ENCODE measurements at places on chromosomes 5 and 9.

DNA sequence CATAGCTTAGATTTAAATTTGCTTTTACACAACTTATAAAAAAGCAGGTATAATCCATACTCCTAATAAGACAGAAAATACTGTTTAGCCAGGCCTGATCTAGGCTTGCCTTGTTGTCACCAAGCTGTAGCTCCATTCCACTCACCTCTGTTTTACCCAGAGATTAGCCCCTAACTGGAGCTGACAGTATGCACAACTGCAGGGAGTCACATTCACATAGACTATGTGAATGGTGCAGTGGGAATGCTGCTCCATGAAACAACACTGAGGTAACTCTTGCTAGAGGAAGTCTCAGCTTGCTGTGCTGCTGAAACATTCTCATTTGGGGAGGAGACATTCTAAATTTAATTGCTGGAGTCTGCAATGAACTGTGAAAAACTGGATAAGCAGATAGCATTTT, 209.1 kb downstream of the TMEM232 start:
- no peak for DNase-seq

DNA sequence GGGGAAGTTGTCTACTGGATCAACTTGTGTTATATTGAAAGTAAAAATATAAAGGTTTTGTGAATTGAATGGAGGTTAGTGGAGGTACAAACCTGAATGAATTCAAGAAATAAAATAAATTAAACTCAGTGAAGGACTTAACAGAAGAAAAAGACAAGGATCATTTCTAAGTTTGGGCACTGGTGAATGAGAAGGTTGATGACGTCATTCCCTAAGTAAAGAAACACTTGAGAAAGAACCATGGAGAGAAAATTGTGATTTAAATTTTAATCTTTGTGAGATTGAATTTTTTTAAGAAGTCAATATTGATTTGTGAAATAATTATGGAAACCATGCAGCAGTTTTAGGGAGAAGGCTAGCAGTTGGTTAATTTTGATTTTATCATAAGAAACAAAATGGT, 900.3 kb upstream of the TYRP1 start:
- no peak for DNase-seq

DNA sequence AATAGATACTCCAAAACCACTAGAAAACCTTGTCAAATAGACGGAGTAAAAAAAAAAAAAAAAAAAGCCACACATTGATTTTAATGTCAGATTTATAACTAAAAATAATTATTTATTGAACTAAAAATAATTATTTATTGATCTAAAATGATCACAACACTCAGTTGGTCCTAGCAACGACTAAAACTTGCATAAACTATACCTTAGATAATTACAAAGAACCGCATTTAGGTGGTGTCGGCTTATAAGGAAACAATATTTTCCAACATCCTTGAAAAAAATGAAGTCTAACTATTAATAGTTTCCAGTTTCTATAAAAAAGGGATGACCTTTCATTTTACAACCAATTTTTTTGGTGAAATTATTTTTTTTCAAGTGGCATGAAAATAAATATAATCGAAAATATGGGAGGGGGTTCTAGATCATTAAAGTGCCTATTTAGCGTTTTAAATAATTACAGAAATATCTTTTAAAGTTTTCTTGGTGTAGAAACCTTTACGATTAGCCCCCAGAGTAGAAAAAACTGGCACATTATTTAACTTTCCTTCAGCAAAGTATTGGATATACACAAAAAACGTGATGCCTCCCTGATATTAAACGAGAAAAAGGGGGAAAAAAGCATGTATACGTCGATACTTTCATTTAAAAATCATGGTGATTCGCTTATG, 3.7 kb downstream of the ARRDC3 start:
- DNase-seq = no peak

- DNase-seq = no peak
Measured at GRCh38 chr5:98768160-98768959, 5.1 kb upstream of the RGMB start.

- DNase-seq = no peak
Measured at GRCh38 chr9:16100537-16101091, 547.8 kb downstream of the CCDC171 start.

GRCh38 chr5:61347080-61347479, 15.0 kb downstream of the ZSWIM6 start:
- no peak for DNase-seq

- DNase-seq = no peak
Measured at GRCh38 chr5:57683036-57683630, 200.5 kb upstream of the ACTBL2 start.

DNA sequence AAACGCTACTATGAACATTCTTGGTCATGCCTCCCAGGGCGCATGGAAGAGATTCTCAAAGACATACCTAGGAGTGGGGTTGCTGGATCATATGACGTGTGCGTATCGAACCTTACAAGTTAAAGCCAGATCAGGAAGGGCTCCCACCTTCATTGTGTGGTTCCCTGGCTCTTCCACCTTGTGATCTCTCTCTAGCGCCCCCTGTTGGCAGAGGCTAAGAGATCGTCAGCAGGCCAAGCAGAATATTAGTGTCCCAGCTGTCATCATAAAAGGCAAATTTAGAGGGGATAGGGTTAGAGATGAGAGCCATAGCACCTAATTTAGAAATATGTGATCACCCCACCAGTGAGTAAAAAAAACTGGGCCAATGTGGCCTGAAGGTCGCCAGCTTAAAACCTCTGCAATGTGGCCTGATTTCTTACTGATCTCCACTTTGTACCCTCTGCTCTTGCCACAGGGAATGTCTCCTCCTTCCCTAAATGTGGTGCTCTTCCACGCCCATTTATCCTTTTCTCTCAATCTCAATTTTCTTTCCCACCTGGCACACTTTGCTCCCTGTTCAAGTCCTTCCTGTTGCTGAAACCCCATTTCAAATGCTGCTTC, 91.7 kb upstream of the SHB start:
- peak; percentile 48 for DNase-seq

- no peak for DNase-seq
Measured at GRCh38 chr5:98433673-98434072, 339.8 kb upstream of the RGMB start.

GRCh38 chr5:24668050-24668449, 23.3 kb upstream of the CDH10 start:
- no peak for DNase-seq

- DNase-seq = no peak
Measured at GRCh38 chr9:88464851-88465250, 70.1 kb upstream of the NXNL2 start.

DNA sequence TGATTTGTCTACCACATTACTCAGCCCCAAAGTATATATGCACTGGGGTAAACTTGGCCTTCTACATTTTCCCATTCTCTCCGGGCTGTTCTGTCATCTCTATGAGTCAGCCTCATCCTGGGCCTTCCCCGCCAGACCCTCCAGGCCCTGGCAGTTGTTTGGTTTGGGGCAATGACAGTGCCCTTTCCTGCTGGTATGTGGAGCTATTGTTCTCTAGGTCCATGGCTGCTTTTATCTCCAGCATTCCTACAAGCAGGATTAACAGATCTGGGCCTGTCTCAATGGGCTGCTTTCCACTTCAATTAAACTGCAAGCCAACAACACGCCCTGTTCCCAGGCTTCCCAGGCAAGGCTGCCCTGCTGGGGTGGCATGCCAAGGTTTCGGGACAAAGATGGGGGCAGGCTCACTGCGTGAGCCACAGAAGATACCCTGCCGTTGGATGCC, 136.4 kb downstream of the SLIT3 start:
- no peak for DNase-seq

GRCh38 chr5:148839960-148840359, 13.5 kb downstream of the ADRB2 start:
- no peak for DNase-seq

DNA sequence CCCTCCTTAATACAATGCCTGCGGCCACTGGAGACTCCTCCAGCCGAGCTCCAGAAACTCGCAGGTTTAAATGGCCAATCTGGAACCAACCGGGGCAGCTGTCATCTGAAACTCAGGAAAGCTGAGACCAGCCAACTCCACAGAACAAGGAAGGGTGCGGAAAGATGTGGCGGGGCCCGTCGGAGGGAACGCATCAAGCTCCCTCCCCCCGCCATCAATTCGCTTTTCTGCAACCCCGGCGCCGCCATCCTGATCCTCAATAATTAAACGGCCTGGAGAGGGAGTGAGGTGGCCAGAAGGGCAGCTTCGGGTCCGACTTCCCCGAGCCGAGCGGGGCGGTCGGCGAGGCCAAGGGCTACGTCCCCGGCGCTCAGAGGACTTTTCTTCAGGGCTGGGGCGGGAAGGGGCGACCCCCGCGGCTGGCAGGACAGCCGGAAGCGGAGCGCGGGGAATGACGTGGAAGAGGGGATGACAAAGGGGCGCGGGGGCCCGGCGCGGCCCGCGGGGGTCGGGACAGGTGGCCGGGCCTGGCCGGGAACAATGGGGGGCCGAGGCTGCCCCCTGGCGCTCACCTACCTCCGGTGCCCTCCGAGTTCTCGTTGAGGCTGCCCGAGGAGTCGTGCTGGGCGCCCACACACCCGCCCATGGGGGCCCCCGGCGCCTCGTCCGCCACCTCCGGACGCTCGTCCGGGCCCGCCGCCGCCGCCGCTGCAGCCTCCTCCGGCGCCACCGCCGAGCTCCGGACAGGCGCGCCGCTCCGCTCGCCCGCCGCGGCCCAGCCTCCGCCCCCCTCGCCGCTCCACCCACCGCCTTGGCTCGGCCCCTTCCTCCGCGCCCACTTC, at the start of gene UBTD2:
UBTD2 (minus strand) TSS at position 745 of the 842 bp plus-strand sequence; CDS start at position 646, 99 bp downstream.
- no peak for DNase-seq

GRCh38 chr5:157607371-157608161, 32.0 kb upstream of the ADAM19 start:
- no peak for DNase-seq
